ENCODE measurements at places on chromosomes 12 and 14.
A peak's percentile ranks its signal among the peaks of the same experiment; 100 is the strongest.

GRCh38 chr12:5923043-5923605 is 21.9 kb downstream of the ANO2 start:
- DNase-seq = no peak

DNA sequence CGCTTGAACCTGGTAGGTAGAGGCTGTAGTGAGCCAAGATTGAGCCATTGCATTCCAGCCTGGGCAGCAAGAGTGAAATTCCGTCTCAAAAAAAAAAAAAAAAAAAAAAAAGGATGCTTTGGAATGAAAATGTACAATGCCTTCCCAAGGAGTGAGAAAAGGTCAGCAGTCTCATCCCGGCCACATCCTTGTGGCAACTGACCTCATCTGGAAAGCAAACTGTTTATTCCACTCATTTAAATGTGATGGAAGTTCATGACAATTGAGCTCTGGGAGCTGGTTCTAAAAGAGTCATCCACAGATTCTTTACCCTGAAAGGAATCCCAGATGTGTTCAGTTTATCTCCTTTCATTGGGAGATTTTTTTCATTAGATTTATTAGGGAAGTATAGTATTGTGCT is 19.4 kb upstream of the LIMA1 start:
- peak; percentile 88 for DNase-seq

DNA sequence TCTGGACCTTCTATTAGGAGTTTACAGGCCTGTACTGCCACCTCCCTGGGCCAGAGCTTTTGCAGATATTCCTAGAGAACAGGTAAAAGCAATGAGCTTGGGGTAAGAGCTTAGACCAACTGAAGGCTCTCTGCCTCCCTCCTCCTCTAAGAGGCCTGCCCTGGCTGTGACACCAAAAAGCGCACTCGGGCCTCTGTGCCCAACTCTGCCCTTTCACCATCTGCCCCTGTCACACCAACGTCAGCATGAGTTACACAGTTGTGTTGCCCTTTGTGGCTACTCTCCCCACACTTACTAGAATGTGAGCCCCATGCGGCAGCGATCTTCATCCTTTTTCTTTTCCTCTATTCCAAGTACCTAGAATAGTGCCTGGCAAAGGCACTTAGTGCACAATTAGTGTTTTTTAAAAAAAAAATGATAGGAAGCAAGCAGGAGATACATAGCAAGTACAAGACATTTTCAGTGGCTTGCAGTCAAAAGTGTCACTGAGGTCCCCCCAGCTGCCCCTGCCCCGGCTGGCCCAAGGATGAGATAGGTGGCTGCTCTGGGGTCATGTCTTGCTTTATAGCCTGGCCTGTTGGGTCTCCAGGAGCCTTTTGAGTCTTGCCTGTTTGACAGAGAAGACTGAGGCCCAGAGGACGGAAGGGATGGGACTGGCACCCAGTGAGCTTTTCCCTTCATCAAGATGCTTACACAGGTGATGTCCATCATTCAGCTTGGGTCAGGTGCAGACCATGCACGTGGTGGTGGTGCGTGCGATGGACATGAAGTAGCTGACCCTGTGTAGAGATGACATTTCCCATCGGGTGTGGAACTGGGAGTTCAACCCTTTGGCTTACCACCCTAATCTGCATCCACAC is 12.5 kb downstream of the CKB start:
- DNase-seq = no peak

DNA sequence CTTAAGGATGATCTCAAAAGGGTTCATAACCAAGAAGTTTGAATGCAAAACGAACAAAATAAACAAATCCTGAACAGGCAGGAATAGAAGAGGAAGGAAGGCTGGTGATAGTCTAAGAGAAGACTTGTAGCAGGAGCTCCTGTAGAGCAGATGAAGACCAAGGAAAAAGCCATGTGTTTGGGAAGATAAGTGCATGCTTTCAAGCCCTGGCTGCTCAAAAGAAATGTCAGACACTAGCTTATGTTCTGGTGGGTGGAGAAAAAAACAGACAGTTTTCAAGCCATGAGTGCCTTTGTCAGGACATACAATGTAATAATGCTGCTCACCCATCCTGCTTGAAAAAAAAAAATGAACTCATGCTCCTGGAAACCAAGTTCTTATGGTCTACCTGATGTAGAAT is 27.4 kb downstream of the TAOK3 start:
- DNase-seq = no peak

DNA sequence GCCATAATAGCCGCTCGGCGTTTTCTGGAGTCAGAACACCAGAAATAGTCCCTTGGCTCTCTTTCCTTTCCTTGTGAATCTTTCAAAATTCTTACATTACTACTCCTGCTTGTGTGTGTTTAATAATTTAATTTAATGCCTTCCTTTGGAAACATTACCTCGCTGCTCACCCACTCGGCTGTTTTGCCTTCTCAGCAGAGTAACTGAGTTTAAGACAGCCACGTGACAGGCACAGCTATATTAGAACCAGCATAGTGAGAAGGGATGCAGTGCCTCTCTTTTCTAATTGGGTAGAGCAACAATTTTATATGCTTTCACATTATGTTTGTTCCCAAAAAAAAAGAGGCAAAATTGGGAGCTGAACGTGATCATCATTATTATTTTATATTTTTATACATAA is 107.6 kb downstream of the ETV6 start:
- no peak for DNase-seq

- no peak for DNase-seq
Observed at GRCh38 chr14:22491683-22492621, 97.1 kb downstream of the DAD1 start.

DNA sequence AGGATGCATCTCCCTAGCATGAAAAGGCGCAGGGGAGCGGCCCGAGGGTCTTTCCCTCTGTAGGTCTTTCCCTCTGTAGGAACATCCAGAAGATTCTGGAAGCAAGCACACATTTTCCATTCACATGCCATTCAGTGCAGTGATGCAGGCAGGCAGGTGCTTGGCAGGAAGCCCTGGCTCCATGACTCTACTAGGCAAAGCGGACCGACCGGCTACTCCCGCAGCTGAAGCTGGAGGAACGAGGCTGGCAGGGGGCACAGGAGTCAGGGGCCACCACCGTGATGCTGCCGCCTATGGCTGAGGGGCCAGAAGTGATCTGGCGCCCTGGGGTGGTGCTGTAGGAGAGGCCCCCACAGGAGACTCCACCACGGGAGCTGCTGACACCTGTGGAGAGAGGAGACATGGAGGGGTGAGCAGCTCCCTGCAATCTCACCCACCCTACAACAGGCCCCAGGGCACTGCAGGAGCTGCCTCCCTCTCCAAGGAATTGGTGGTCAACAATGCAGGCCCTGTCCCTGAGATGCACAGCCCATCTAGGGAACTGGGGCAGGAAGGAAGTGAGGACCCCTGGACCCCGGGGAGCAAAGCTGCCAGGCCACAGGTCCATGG is 6.5 kb downstream of the KRT85 start:
- no peak for DNase-seq

DNA sequence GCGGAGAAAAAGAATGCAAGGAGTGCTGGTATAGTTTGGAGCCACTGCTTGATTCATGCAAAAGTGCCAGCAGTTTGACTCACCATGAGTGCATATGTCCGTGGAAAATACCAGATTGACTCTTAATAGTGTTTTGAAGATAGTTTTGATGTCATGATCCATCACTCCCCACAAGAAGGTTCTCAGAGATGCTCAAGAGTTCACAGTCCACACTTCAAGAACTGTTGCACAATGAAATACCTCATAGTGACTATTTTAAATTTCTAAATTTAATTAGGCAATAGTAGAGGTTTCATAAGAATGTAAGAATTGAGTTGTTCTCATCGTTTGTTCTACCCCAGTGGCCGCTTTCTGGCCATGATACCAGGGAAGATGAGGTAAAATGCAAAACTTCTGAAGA is 286.6 kb upstream of the RGS6 start:
- DNase-seq = no peak

All from M059J (cell line).